ENCODE measurements at places on chromosomes 4 and X.

DNA sequence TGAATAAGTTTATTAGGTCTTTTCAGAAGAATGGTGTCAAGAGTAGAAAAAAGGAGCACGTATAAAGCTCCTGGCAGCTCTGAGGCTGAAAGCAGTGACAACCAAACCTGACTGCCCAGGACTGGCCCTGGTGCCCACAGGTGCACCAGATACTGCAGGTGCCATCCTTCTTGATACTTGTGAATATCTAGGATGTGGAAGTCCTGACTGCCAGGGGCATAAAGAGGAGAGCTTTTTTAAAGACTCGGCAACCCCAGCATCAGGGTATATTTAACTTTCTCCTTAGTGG, 60.7 kb downstream of the TMEM150C start:
- DNase-seq: no peak

DNA sequence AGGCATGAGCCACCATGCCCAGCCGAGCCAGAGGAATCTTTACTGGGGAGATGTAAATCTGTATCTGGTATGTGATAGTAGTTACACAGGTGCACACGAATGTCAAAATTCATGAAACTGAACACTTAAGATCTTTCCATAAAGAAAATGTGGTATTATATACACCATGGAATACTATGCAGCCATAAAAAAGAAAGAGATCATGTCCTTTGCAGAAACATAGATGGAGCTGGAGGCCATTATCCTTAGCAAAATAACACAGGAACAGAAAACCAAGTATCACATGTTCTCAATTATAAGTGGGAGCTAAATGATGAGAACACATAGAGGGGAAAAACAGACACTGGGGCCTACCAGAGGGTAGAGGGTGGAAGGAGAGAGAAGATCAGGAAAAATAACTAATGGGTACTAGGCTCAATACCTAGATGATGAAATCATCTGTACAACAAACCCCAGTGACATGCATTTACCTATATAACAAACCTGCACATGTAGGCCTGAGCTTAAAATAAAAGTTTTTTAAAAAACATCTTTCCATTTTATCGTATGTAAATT, 7.8 kb downstream of the TMEM156 start:
- DNase-seq: no peak

DNA sequence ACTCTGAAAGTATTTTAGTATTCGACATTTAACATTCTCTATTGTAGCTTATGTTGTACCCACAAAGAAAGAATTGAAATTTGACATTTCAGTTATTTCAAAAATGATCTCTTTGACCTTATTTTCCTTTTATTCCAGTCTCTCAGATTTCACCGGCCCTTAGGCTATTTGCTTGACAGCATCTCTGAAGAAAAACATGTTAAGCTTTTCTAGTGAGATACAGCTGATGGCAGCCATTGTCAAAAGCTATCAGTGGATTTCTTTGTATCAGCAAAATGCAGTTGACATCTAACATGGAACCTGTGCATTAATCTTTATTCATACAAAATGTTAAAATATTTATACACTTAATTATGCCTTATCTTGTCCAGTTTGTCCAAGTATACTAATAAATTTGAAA, 16.7 kb downstream of the ZAR1 start:
- no peak for DNase-seq

DNA sequence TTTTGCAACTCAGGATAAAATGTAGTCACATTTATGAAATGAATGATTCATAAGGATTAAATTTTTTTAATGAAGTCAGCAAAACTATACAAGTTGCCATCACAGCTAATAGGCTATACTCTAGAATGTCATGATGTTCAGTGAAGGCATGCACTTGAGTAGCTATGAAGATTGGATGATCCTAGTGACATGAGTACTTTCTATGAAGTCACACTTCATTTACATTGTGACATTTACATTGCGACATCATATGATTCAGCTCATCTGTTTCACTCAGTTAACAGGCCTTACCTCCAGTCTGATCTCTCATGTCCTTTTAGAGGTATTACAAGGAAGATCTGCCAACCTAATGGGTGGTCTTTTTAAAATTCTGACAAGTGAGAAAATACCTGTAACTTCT, 82.7 kb upstream of the FGF13 start:
- DNase-seq: no peak

DNA sequence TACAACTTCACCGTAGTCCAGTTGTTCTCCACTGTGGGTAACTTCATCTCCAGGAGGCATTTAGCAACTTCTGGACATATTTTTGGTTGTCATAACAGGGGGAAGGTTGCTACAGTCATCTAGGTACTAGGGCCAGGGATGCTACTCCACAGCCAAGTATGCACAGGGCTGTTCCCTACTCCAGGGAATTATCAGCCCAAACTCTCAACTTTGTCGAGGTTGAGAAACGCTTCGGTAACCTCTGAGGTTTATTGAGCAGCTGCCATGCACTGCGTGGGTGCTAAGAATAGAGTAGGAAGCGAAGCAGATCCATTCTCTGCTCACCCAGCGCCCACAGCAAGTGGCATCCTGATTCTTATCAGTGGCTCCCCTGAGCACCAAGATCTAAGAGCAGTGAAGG, 8.2 kb downstream of the FGFBP1 start:
- DNase-seq: no peak

- DNase-seq: no peak
Observed at GRCh38 chr4:26013629-26014028, 99.6 kb downstream of the SMIM20 start.

DNA sequence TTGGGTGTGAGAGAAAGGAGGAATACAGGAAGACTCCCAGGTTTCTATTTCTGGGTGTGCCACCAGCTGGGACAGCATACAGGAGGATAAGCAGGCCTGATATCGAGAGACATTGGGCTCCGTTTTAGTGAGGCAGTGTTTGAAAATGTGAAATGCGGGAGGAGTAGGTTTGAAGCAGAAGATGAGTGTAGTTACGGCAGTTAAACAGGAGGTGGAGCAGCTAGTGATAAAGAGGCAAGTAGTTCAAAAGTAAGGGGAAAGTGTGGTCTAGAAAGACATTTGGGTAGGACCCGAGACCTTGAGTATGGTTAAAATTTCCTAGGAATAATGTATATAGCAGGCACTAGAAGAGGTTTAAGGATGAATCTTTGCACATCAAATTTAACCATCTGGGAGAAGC, 42.4 kb downstream of the DCUN1D4 start:
- DNase-seq: no peak

DNA sequence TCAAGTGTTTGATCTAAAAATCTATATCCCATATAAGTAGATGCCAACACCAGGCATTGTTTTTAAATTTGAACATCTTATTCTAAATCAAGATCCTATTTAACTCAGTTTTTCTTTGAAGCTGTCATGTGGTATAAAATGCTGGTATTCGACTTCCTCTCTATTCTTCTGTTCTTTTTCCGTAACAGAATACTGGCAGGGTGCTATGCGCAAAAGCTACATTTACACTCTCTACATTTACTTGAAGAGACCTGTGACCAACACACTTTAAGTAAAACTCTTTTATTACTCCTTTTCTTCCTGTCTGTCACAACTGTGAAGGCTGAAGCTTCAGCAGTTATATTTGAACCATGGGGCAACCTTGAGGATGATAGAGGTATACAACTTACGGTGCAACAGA, 612.8 kb downstream of the C4orf33 start:
- DNase-seq: no peak

- no peak for DNase-seq
Observed at GRCh38 chr4:101349801-101350064, 2.4 kb upstream of the PPP3CA start.

DNA sequence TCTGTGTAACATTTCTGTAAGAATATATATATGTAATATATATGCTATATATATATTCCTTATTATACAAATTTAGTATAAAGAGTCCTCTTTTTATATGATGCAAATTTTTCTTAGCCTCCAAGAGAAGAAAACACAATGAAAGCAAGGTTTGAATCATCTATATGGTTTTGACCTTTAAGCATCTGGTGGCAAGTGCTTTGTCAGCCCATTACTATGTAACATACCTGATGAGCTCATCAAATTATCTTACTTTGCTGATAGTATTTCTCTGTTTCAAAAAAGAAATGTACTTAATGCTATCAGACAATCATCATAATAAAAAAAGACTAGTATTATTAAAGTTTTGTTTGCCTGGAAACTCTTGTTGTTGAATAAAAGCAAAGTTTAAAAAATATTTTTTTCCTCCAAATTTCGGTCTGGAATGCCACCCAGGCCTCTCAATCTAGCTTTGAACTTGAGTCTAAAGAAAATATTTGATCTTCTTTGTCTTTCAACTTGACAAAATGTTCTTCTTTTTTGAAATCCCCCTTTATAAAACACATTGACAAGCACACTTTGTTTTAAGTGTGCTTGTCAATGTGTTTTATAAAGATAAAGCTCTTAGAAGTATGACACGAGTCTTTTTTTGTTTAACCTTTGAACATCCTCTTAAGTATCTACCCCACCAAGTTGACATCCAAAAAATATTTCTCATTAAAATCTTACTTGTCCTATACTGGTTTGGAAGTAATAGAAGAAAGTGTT, 26.2 kb downstream of the ZNF330 start:
- no peak for DNase-seq

DNA sequence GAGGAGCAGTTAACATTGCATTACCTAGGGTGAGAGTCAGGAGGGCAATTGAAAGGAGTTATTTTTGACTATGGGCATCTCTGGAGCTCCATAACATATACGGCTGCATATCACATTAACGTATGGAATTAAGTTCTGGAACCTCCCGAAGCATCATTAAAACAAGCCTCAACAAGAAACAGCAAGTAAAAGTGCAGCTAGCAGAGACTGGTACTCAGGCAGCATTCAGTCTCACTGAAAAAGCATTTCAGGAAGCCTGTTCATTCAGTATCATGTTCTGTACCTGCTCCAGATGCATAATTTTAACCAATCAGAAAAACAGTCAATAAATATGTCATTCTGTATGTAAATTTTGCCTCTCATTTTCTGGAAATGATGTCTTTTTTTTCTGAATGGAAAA, 299.6 kb downstream of the EPHA5 start:
- no peak for DNase-seq

- no peak for DNase-seq
Observed at GRCh38 chr4:90951037-90951436, 823.8 kb downstream of the CCSER1 start.

- DNase-seq: no peak
Observed at GRCh38 chrX:129262912-129263311, 260.4 kb downstream of the SMARCA1 start.

- no peak for DNase-seq
Observed at GRCh38 chrX:38988301-38988700, 187.0 kb downstream of the MID1IP1 start.

- no peak for DNase-seq
Observed at GRCh38 chr4:137474711-137475301, 57.5 kb downstream of the PCDH18 start.

- peak; percentile 38 for DNase-seq
Observed at GRCh38 chr4:139419388-139419914, 34.5 kb upstream of the RAB33B start.

- no peak for DNase-seq
Observed at GRCh38 chr4:24727390-24728224, 67.8 kb upstream of the SOD3 start.

DNA sequence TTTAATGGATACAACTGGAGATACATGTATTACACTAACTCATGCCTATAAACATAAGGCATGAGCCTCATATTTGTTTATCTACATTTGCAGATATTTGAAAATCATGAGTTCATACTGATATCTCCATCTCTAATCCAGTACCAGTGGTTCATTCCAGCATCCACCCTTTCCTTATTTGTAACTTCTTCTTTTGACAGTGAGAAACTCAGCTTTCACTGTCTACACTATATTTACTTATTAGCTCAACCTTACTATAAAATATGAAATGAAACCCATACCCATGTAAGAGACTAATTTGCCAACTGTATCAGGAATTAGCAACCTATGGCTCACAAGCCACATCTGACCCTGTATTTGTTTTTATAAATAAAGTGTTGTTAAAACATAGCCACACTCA, 161.9 kb upstream of the GPRIN3 start:
- DNase-seq: no peak

- peak; percentile 15 for DNase-seq
Observed at GRCh38 chr4:85747882-85748491, 273.0 kb downstream of the ARHGAP24 start.

- no peak for DNase-seq
Observed at GRCh38 chrX:69807400-69807799, 191.5 kb downstream of the EDA start.

- DNase-seq: no peak
Observed at GRCh38 chr4:11843340-11843739, 414.6 kb upstream of the HS3ST1 start.

GRCh38 chrX:19670854-19671620, 155.7 kb upstream of the MAP3K15 start:
- peak; percentile 69 for DNase-seq

- DNase-seq: no peak
Observed at GRCh38 chrX:136671006-136671610, 23.1 kb downstream of the CD40LG start.

DNA sequence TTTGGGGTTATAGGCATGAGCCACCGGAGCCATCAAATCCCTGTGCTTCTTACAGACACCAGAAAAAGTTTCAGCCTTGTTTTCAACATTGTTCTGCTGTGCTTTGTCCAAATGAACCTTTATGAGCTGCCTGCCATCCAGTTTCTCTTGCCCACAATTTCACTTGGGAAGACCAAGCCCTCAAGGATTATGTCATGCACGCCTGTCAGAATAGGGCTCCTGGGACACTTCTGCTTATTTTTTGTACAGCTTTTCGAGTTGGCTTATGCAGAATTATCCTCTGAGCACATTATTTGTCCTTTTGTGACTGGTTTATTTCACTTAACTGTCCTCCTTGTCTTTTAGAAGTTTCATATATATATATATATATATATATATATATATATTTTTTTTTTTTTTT, 16.2 kb downstream of the UBE2K start:
- DNase-seq: no peak

- no peak for DNase-seq
Observed at GRCh38 chrX:1416965-1417760, 25.2 kb upstream of the SLC25A6 start.

DNA sequence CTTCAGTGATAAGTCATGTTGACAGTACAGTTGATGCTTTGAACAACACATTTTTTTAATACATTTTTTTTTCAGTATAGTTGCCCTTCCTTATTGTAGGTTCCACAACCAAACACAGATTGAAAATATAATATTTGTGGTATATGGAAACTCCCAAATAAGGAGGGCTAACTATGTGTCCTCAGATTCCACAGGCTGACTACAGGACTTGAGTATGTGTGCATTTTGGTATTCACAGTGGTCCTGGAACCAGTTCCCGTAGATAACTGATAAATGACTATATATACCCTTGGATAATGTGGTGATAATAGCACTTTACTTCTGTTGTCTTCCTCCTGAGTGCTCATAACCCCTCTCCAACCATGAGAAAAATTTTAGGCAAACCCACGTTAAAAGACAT, 111.6 kb upstream of the NUDT6 start:
- DNase-seq: no peak

GRCh38 chr4:105509291-105509690, 35.4 kb upstream of the PPA2 start:
- no peak for DNase-seq
